GM20000 (cell line): ENCODE measurements at places on chromosomes 4 and X.

- DNase-seq, result no peak
Measured at GRCh38 chr4:113445286-113445685, 316.3 kb downstream of the CAMK2D start.

DNA sequence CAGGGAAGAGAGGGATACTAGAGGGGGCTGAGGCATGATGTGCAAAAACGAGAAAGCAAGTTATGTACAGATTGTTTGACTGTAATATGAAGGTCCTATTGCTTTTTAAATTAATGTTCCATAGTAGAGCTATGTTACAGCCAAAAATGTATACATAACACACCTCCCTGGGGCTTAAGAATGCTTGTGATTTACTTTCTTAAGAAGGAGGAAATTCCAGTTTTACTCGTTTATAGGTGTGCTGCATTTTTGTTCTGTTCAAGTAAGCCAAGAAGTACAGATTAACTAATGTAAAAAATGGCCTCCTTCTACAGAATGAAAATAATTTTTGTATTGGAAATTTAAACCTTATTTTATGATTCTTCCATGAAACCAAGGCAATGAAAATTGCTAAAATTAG lies 614.4 kb upstream of the NR3C2 start:
- DNase-seq, result no peak

DNA sequence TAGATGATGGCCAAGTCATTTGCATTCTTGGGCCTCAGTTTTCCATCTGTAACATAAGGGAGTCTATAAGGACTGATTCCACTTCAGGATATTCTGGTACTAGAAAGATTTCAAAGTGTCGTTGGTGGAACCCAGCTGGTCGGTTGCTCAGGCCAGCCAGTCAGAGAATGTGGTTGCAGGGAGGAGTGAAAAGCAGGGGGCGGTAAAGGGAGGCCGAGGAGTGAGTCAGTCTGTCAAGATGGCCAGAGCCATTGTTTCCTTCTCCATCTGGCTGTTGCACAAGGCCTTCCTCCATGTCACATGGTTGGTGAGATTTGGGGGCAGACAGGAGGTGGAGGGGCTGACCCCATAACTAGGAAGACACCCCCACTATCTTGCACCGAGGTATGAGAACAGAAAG lies 38.2 kb downstream of the STARD8 start:
- DNase-seq, result peak; percentile 25

GRCh38 chrX:7993873-7994272 lies 66.7 kb upstream of the PNPLA4 start:
- DNase-seq, result no peak

DNA sequence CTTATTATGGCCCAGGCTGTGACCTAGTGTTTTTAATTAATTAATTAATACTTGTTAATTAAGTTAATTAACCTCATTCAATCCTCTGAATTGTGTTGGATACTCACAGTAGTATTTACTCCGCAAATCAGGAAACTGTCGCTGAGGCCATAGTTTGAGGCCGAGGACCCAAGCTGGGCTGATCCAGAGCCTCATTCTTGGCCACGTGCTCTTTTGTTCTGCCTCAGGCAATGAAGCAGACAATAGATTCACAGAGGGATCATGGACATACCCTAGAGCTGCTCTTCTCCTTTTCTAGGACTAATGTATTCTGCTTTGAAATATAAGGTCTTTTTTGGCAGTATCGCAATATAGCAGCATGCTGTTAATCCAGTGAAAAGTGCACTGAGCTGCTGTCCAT lies 24.0 kb upstream of the SNCA start:
- DNase-seq, result no peak

- DNase-seq, result peak; percentile 71
Measured at GRCh38 chrX:137031517-137032340, 2.1 kb downstream of the GPR101 start.

DNA sequence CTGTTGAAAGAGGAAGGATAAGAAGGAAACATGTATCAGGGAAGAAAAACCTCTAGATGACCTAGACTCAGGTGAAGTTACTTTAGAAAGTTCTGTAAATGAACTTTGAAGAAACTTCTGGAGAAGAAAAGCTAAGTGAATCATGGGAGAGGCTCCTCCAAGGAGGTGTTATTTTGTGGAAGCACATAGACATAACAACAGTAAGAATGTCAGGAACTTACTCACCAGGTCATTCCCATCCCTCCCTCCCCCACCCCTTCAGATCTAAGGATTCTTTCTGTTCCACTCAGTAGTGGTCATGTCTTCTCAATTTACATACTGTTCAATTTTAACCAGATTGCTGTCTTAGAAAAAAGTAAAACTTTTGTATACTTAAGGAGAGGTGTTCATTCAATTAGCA lies 310.5 kb upstream of the DDX53 start:
- DNase-seq, result no peak

DNA sequence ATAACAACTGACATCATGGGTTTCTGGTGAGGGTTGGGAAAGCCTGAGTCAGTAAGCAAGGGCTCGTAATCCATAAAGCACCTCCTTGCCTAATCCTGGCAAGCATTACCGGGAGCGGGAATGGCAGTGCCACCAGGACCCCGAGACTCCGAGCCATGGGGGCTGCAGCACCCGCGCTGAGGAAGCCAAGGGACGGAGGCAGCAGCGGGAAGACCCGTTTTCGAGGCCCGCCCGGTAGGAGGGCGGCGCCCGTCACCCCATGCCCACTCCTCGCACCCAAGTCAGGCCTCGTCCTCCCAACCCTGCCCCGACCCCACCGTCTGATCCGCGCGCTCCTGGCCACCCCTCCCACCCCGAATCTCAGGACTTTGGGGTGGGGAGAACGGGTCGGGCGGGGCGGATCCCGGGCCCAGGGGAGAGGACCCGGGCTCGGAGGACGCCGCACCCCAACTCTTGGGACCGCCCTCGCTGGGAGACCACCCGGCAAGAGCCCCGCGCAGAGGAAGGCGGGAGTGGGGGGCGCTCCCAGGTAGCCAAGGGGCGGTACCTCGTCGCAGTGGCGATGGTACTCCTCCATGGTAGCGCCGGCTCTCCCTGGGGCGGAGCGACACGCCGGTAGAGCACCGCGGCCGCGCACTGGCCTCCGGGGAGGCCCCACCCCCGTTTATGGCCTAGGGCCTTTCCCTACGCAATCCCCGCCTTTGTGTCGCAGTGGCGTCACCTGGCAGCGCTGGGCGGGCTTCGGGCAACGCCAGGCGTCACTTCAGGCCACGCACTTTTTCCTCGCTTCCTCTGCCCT lies at the start of gene DYNLT3:
TSS of gene DYNLT3 (minus strand) at position 638 of the 799 bp plus-strand sequence. CDS start at position 577, 61 bp downstream.
- DNase-seq, result peak; percentile 83

DNA sequence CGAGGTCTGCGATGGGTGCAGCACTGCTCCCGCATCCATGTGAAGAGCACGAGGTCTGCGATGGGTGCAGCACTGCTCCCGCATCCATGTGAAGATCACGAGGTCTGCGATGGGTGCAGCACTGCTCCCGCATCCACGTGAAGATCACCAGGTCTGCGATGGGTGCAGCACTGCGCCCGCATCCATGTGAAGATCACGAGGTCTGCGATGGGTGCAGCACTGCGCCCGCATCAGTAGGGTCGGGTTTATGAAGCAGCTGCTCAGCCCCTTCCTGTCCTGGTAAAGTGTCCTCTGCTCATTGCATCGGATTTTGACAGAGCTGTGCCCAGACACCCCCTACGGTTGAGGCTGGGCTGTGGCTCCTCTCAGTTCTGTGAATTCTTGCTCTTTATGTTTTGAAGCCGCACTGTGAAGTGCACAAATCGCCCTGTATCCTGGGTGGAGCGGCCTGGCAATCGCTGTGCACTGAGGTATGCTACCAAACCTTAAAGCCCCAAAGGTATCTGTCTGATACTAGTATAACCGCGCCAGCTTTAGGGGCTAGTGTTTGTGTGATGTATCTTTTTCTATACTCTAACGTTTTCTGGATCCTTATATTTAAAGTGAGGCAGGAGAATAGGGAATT lies 98.7 kb downstream of the CPZ start:
- no peak for DNase-seq
